ENCODE measurements at places on chromosomes 2 and 18.
A peak's percentile ranks its signal among the peaks of the same experiment; 100 is the strongest.

DNA sequence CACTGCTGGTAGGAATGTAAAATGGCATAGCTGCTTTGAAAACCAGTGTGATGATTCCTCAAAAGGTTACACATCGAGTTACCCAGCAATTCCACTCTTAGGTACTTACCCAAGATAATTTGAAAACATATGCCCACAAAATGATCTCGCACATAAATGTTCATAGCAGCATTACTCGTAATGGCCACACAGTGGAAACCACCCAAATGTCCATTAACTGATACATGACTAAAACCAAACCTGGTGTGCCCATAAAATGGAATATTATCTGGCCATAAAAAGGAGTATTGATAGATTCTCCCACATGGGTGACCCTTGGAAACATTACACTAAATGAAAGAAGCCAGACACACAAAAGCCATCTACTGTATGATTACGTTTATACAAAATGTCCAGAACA is 70.4 kb downstream of the ALPK2 start:
- DNase-seq, result no peak

- no peak for DNase-seq
Observed at GRCh38 chr18:56062931-56063330, 474.9 kb upstream of the TCF4 start.

- DNase-seq, result peak; percentile 19
Observed at GRCh38 chr2:105373344-105373781, 25.5 kb downstream of the FHL2 start.

DNA sequence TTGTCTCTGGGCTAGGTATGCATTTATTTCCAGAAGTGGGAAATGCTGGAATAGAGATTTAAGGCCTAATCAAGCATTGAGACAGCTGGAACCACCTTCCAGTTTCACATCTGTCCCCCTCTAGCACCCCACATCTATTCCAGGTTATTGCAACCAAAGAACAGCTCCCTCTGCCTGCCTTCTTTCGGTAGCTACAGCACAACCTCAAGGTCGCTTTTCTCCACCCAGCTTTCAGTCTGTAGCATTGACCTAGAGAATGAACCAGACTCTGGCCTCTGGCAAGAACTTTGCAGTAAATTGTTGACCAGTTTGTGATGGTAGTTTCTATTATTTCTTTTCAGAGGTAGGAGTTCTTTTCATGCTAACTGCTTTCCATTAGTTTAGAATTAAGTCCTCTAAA is 484.2 kb downstream of the DLGAP1 start:
- DNase-seq, result no peak

GRCh38 chr2:219073413-219074129 is 12.8 kb upstream of the IHH start:
- peak; percentile 30 for DNase-seq

DNA sequence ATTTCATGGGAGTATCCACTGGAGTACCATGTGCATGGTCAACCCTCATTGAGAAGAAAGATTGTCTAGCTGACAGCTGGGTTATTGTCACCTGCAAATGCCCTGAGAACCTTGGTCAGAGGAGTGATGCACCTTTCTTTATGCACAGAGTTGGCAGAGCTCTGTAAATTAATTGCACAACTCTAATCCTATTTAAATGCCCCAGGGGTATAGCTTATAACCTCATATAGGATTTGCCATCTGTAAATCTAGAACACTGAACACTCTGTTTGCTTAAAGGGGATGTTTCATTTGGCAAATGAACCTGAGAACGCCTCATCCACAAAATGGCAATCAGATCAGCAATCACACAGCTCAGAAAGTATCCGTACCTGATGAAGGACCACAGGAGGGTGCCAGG is 71.8 kb upstream of the SP5 start:
- no peak for DNase-seq
